Urinary bladder (tissue), 4 donors: ENCODE measurements at places on chromosomes 12 and 14.

- DNase-seq = no peak
Measured at GRCh38 chr12:31751085-31751484, 22.3 kb upstream of the AMN1 start.

- DNase-seq = no peak
Measured at GRCh38 chr12:109645194-109645593, 68.4 kb upstream of the FAM222A start.

DNA sequence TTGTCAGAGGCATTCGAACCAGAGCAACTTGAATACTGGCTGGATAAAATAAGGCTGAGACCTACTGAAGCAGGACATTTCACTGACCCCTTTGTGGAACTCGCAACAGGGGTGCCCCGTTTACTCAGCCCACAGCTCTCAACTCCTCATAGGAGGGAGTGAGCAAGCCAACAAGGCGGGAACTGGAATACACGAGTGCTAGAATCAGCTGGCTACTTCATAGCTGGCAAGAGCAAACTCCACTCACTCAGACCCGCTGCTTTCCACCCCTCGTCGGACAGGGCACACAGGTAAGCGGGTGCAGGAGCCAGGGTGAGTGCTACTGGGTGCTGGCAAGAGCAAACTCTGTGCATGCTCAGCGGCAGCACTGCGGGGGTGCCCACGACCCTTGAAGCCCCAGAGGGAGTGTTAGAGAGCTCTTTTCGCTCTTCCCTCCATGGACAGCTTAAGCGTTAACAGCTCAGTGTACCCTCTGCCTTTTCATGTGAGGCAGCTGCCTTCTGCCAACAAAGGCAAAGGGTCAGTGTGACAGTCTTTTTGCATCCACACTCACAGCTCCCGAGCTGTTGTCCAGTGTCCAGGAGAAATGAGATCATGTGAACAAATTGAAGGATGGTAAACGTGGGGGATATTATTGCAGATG is 15.7 kb downstream of the CAPZA3 start:
- no peak for DNase-seq

DNA sequence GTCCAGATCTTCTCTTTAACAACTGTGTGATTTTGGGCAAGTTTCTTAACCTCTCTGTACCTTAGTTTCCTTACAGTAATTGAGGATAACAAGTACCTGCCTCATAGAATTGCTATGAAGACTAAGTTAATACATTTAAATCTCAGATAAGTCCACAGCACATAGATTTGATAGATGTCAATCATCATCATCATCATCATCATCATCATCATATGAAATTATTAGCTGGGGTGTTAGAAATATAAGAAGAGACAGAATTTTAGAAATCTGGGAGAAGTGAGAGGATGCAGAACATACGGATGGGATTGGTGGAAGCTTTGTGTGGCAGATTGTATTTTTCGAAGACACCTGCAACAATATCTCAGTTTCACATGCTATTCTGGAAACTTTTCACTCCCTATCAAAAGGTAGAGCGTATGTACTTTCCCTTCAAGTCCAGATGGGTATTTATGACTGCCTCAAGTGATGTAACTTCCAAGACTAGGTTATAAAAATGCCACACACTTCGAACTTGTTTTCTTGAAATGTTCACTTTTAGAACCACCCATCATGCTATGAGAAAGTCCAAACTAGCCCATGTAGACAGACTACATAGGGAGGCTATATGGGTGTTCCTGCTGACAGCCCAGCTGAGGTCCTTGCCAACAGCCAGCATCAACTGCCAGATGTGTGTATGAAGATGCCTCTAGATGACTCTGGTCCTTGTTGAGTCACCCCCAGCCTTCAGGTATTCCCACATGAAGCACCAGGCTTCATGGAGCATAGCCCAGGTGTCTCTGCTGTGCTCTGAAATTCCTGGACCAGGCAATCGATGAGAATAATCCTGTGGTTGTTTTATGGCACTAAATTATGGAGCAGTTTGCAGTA is 20.7 kb upstream of the SDR39U1 start:
- DNase-seq = no peak

- DNase-seq = no peak
Measured at GRCh38 chr14:65169351-65169750, 67.0 kb upstream of the MAX start.

DNA sequence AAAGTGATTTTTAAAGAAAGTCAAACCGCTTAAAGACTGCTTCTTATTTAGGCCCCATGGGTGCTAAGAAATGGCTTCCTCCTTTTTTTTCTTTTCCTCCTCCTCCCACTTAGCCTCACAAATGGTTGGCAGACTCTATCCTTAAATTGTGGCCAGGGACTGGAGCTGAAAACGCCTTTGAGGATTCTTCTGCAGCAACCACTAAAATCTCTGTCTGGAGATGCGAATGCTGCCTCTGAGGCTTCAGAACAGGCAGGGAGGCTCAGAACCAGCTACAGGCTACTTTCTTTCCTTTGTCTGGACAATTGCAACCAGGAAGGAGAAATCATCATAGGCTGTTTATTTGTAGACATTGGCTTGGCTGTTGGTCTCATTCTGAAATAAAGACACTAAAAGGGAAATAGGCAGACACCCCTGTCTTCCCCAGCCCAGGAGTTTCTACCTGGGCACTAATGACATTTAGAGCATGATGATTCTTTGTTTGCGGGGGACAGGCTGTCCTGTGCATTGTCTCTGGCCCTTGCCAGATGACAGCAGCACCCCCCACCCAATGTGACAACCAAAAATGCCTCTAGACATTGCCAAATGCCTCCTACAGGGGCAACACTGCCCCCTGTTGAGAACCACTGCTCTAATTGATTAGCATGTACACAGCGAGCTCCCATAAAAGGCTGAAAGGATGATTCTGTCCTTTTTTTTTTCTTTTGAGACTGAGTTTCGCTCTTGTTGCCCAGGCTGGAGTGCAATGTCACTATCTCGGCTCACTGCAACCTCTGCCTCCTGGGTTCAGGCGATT is 50.3 kb downstream of the MAP1LC3B2 start:
- DNase-seq = no peak
